ENCODE measurements at places on chromosomes 2 and 18.

DNA sequence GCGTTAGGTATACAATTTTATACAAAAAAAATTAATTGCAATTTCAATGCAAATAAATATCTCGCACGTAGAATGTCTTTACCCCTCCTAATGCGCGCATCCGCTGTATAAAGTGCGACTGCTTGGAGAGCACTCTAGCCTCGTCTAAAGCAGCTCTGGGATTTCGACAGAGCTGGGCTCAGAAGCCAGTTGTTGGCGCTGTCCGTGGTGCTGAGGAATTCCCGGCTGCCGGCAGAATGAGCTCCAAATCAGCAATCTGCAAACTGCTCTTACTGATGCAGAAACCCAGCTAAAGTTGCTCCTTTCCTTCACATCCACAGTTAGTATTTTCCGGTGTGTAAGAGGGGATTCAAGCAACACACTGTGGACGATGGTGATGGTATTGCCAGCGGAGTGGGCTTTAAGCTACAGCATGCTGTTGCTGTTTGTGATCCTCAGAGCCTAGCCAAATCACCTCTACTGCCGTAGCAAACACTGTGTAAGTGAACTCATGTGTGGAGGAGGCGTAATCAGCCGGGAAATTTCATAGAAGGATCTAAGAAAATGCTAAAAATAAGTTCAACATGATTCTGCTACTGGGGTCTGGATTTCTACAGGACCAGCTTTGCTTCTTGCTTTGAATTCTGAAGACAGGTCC, at the start of gene VWC2L:
VWC2L (plus strand) TSS at position 137 of the 637 bp plus-strand sequence. CDS start 3,140 bp downstream, outside the sequence.
- DNase-seq = peak; percentile 64

- peak; percentile 75 for DNase-seq
These were observed 14.6 kb upstream of the DYNC2LI1 start for GRCh38 chr2:43759195-43759594.

GRCh38 chr18:39604836-39605235, 2039.2 kb upstream of the CELF4 start:
- peak; percentile 20 for DNase-seq

DNA sequence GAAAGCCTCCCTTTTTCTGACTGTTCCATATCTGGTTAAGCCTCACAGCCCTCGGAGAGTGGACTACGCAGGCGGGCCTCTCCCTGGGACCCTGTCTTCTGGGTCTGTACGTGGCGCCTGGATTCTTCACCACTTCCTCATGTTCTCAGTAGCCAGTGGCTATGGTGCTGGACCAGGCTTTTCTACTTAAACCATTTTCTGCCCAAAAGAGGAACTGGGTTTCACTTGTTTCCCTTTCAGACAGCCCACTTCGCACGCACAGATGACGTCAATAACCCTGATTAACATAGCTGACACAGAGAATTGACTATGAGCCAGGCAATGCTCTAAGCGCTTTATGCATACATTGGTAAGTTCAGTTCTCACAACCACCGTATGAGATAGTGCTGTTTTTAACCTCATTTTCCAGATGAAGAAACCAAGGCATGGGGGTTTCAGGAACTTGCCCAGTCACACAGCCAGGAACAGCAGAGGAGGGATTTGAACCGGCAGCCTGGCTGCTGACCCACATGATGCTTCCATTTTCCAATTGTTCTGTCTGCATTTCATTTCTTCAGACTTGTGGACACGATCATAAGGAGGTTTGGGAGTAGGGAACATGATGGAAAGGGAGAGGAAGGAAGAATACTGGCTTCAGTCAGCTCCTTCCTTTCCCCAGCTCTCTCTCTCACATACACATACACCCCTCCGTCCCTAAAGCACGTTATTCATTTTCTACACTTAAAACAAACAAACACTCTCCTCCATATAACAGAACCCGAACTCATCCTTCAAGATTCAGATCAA, 41.7 kb downstream of the MYOM1 start:
- DNase-seq = no peak

GRCh38 chr2:71826826-71827523, 320.7 kb downstream of the CYP26B1 start:
- no peak for DNase-seq

DNA sequence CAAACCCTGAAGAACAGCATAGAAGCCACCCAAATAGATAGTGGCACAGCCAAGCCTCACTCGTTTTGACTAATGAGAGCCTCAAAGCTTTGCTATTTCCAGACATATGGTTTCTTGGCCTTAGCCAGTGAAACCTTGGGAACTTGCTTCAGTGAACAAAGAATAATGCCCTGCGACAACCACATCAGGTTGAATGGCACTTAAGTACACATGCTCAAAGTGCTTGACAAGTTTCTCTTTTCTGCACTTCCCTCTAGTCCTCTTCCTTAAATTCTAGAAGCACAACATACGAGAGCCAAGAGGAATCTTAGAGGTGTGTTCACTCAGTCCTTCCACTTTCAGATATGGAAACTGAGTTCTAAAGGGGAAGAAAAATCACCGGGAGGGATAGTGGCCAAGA, 258.3 kb downstream of the HAUS1 start:
- no peak for DNase-seq
